ENCODE measurements at places on chromosomes 4 and X.

DNA sequence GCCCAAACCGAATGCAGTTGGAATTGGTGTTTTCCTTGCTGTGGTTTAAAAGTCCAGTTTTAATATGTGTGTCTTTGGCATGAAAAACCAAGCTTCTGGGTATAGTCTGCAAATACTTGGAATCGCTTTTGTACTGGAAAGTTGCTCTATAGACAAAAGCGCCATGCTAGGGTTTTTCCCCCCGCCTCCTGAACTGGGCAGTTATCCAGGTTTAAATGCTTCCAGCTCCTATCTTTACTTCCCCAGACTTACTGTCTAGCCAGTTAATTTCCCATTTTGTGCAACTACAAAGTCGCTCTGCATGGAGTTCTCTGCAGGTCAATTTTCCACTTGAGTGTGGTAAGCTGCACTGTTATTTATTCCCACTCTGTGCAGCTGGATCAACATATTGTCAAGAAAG, 2.7 kb downstream of the RASL11B start:
- no peak for DNase-seq

DNA sequence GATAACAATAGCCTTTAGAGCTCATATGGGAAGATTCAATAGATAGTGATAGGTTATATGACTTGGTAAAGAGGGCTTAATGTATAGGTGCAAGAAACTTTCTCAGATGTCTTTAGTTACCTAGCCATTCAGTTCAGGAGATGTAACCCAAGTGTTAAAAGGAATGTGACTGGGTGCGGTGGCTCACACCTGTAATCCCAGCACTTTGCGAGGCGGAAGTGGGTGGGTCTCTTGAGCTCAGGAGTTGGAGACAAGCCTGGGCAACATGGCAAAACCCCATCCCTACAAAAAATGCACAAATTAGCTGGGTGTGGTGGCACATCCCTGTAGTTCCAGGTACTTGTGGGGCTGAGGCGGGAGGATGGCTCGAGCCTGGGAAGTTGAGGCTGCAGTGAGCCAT, 7.9 kb downstream of the TET2 start:
- no peak for DNase-seq

- DNase-seq = no peak
Measured at GRCh38 chr4:178633263-178633662, 1191.0 kb upstream of the AGA start.

DNA sequence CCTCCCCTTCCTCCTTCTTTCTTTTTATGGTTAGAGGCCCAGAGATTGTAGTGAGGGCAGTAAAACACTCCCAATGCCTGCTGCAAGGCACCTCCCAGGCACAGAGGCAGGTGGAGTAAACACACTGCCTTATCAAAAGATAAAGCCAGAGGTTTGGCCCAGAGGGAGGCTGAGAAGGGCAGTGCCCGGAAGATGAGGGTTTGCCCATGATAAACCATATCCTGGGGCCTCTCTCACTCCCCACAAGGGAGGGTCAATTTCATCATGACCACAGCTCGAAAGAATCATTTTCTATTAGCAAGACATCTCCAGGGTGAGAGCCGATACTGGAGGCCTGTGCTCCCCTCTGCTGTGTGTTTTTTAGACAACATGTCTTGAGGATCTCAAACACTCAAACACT, 98.5 kb upstream of the FAM9C start:
- DNase-seq = no peak

DNA sequence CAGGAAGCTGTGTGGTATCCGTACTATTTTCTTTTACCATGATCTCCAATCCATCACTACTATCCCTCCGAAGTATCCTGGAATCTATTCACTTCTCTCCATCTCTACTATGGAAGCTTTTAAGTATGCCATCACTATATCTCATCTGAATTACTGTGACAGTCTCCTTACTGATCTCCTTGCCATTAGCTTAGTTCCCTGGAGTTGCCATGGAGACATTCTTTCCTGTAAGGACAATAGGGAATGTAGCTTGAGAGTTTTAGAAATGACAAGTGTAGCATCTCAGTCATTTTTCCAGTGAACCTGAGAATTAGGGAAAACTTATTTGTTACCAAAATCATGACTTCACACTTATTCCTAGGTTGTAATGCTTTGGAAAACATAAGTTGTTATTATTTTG, 86.3 kb downstream of the HPGD start:
- no peak for DNase-seq

DNA sequence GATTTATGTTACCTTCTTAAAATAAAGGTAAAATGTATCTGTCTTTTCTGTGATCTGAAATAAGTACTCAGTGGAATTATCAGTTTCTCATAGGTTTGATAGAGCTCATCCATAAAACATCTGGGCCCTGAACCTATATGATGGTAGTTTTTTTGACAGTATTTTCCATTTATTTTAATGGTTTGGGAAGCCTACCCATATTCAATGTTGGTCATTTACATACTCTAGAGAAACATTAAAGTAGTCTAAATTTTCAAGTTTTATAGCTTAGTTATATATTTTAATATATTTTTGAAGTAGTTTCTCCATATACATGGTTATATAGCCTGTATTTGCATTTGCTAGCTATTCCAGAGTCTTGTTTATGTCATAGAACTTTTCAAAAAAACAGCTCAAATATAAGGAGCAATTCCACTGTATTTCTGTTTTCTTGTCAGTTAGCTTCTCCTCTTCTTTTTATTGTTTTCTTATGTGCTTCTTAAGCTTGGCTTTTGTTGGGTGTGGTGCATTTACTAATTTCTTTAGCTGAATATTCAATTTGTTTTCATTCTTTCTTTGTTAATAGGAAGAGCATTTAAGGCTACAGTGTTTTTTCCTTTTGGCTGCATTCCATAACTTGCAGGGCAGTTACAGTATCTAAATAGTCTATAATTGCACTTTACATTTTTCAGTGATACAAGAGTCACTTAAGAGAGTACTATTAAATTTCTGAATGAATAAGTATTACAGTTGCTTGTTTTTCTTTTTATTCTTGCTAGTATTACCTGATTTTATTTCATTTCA, 181.4 kb downstream of the DKK2 start:
- DNase-seq = no peak

GRCh38 chrX:139738581-139738980, 30.6 kb upstream of the MCF2 start:
- DNase-seq = no peak

GRCh38 chr4:48005781-48006180, 10.7 kb downstream of the CNGA1 start:
- no peak for DNase-seq

DNA sequence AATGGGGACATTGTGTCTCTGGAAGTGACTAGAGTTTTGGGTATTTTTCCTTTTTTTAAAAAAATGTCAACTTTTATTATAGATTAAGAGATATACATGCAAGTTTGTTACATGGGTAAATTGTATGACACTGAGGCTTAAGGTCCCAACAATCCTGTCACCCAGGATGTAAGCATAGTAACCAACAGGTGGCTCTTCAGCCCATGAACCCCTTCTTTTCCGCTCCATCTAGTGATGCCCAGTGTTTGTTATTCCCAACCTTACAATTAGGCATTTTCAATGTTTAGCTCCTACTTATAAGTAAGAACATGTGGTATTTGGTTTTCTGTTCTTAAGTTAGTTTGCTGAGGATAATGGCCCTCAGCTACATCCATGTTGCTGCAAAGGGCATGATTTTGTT, 102.7 kb downstream of the GRID2 start:
- no peak for DNase-seq

- no peak for DNase-seq
Measured at GRCh38 chr4:16124232-16124631, 40.4 kb upstream of the PROM1 start.

- no peak for DNase-seq
Measured at GRCh38 chr4:19152264-19152663, 1099.4 kb upstream of the SLIT2 start.

DNA sequence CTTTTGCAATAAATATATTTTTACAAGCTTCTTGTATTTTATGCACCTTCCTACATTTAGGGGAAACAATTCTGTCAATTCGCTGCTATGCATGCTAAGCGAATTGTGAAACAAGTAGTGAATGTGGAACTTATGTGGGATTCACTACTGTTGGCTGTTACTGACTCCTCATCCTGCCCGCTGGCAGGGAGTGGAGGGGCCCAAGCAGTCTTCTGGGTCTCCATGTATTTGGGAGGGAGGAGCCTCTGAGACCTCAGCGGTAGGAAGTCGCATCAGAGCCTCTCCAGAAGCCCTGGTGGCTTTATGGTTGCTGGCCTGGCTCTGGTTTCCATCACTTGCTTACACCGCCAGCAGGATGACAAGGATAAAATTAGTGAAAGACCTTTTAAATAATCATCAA, 3.7 kb upstream of the SETD7 start:
- DNase-seq = no peak

- no peak for DNase-seq
Measured at GRCh38 chrX:118666521-118666920, 60.9 kb upstream of the IL13RA1 start.

DNA sequence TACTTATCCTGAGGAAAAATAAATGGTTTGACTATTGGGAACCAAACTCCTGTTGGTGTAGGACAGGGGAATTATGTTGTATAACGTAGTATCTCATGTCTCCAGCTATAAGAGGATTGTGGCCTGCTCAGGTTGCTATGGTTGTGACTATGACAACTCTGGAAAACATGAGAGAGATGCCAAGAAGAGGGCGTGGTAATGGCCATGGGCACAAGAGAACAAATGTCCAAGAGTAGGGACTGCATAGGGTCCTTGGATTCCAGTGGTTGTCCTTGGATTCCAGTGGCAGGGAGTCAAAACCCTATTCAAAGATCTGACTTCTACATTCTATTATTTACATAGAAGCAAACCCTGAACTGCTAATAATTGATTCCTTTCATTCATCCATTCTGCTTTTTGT, 6.8 kb upstream of the MOB1B start:
- no peak for DNase-seq

- DNase-seq = no peak
Measured at GRCh38 chr4:31366041-31366440, 645.9 kb downstream of the PCDH7 start.

DNA sequence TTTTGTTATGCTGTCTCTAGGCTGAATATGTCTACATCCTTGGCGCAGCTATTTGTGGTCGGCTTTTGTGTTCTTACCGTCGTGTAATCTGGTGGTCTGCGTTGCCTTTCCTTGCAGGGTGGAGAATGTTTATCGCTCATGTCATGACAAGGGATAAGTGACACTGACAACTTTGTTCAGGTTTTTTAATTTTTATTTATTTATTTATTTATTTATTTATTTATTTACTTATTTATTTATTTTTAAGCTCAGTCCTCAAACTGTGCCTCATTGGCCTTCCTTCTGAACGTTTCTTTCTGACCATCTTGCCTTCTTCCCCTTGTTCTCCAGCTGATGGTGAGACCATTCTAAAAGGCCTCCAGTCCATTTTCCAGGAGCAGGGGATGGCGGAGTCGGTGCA, 26.4 kb downstream of the SMS start:
- DNase-seq = no peak

DNA sequence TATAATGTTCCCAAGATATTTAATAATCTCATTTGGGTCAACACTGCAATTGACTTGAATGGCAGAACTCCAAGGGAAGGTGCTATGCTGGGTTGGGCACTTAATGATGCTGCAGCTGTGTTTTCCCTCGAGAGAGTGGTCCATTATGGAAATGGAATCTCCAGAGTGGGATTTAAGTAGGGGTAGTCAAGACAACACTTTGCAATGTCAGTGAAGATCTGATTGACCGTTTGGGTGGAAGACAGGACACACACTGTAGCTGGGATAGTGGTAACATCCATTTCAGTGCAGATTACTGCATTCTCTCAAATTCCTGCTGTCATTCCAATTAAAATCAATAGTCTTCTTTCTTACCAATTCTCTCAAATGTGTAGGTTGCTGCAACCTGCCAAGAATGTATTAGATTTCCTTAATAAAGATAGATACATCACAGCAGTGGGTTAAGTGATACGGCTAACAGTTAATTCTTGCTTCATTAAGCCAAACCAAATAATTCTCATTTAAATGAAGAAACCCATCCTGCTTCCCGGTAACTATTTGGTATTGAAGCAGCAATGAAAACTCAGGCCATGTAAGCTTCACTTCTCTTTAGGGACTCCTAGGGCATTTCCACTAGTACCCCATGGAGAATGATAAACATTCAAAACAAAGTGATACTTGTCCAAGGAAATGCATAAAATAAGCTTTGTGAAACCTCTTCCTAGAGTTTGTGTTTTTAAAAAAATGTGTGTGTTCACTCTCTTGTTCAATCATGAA, 40.5 kb upstream of the RASGEF1B start:
- DNase-seq = no peak

- DNase-seq = no peak
Measured at GRCh38 chr4:48227662-48228061, 42.0 kb downstream of the TEC start.

GRCh38 chrX:119763181-119763580, 4.8 kb downstream of the SOWAHD start:
- DNase-seq = no peak

GRCh38 chrX:52271206-52271605, 86.5 kb downstream of the MAGED4 start:
- DNase-seq = no peak

GRCh38 chr4:38455092-38455862, 208.7 kb upstream of the KLF3 start:
- no peak for DNase-seq

Measured in activated T-cell treated with anti-CD3 and anti-CD28 coated beads, Interleukin-2, amount 50 U/mL, for 48 hours (primary cell).